ENCODE measurements at places on chromosomes 4 and X.
A peak's percentile ranks its signal among the peaks of the same experiment; 100 is the strongest.

- DNase-seq = no peak
Measured at GRCh38 chr4:118783887-118784286, 52.0 kb downstream of the SEC24D start.

GRCh38 chrX:76538860-76539259 is 111.3 kb downstream of the MAGEE1 start:
- DNase-seq = no peak

GRCh38 chrX:68880846-68881552 is 52.2 kb downstream of the EFNB1 start:
- no peak for DNase-seq

DNA sequence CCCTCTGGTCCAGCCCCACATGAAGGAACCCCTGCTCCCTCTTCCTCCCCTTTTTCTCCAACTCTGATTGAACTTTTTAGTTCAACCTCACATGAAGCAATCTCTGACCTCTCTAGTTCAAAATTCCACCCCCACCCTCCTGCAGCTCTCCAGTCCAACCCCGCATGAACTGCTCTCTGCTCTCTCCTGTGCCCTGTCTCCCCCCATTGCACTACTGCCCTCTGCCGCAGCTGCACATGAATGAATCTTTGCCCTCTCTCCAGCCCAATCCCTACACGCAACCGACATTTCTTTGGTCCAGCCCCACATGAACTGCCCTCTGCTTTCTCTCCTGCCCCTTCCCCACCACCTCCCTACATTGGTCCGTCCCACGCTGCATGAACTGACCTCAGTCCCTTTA is 6.9 kb downstream of the CETN2 start:
- DNase-seq = no peak

DNA sequence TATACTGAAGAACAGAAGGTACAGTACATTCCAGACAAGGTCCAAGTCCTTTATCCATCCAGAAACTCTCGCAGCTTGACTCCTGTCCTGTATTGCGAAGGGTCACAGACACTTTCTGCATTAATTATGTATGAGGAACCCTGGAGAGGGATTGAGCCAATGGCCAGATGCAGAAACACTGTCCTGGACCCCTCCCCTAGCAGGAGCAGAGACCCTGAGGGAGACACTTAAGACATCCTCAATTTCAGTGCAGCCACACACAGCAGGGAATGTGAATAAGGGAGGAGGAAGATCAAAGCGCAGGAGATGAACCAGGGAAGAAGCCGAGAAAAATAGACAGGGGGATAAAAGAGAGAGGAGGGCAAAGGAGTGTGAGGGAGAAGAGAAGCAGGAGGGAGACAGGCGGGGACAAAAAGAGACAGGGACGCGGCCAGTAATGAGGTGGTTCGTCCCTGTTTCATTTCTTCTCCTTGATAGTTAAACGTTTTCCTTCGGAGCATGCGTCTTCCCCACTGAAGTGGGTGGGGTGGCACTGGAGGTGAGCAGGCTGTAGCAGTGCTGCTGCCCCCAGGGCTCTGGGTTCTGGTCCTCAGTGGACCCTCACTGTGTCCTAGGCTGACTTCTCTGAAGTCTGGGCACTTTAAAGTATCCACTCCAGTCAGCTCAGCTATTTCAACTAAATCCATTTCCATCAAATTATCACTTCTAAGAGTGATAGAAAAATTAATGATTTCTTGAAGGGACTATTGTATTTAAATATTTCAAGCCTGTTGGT is 356.4 kb upstream of the NOCT start:
- DNase-seq = no peak

DNA sequence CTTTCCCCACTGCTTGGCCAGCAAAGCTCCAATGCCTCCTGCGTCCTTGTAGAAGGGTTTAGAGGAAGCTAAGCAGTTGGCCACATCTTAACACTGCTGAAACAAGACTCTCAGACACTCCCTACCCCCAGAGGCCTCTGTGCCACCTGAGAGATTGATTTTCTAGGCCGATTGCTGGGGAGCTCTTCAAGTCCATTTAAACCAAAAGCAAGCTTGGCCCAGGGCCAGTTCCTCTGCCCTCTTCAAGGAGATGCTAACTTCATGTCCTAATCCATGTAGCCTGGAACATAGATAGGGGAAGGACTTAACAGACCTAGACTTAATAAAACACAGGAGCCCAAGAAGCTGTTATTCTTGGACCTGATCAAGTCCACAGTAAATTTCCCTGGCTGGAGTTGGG is 27.2 kb upstream of the FMR1NB start:
- DNase-seq = no peak

DNA sequence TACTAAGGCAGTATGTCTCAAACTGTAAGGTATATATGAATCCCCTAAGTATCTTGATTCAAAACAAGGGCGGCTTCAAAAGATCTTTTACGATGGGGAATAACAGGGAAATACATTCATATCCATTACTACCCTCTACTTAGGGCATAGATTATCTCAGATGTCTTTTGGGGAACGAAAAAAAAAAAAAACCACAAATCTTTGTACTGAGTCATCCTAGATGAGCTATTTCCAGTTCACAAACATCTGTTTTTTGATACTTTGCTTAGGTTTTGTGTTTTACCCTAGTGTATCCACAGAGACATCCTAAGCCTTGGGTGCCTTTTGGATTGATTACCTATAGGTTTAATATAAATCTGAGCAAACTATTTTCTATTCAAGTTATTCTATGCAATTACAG is 457.2 kb downstream of the NLGN4X start:
- no peak for DNase-seq

- DNase-seq = no peak
Measured at GRCh38 chr4:87209696-87210095, 10.7 kb downstream of the KLHL8 start.

GRCh38 chr4:3851211-3851610 is 85.0 kb downstream of the ADRA2C start:
- no peak for DNase-seq

GRCh38 chr4:37948542-37948941 is 11.7 kb upstream of the PTTG2 start:
- no peak for DNase-seq

DNA sequence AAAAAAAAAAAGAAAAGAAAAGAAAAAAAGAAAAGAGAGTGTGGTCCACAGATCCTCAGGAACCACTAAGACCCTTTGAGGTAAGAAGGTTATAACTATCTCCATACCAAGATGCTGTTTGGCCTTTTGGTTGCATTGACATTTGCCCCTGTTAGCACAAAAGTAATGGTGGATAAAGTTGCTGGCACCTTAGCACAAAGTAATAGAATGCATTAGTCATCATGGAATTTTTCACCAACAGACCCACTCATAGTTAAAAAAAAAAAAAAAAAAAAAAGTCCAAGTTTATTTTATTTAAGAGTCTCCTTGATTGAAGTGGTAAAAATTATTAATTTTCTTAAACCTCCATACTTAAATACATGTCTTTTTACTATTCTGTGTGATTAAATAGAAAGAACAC is 78.4 kb upstream of the RBPJ start:
- DNase-seq = no peak

DNA sequence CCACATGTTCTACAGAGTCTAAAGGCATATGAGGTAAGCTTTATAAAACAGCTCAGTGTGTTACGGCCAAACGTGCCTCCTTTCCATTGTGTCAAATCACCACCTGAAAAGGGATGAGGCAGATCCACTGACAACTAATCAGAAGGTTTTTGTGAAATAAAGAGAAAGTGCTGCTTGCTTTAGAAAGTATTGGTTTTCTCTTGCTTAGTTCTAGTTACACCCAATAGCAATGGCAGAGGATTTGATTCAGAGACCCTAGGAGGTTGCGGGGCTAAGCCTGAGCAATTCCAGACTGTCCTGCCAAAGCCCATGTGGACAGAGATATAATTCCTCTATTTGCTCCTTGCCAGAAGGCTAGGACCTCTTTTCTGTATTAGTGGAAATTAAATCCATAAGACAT is 125.5 kb downstream of the SPRY1 start:
- no peak for DNase-seq

DNA sequence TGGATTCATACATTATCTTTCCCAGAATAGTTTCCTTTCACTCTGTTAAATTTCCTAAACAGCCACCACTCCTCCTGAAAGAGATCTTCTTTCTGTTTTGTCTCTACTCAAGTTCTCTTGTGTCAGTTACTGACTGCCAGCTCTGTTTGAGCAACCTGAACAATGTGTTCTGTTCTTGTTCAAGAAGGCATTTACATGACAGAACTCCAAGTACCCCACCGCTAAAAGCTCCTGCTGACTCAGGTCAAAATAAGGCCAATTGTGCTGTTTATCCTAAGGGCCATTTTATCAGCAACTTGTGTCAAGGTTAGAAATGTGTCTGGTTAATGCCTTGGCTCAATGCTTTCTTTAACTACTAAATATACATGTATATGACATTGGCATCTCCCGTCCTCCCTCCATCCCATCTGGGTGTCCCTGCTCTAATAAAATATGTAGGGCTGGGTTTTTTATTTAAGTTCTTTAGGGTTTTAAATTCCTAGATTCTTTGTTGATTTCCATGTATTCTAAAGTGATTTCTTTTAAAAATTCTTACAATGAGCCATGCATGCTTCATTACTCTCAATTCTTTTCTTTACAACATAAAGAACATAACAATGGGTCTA is 144.3 kb upstream of the PAQR3 start:
- no peak for DNase-seq

DNA sequence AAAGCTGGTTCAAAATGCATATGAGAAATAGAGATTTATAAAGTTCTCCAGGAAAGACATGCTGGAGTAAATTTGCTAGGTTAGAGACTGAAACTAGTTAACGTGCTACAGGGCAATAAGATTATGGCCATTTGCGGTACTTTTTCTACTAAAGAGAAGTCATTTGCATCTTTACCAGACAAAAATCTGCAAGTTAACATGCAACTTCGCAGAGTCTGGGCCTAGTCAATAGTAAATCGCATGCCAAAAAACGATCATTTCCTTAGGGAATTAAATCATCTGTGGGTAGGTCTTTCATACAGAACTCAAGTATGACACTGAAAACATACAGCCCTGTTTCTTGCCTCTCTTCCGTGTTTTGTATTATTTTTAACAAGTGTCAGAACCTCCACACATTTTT is 32.8 kb upstream of the REST start:
- DNase-seq = no peak

- DNase-seq = no peak
Measured at GRCh38 chr4:85280963-85281362, 194.0 kb upstream of the ARHGAP24 start.

- DNase-seq = no peak
Measured at GRCh38 chrX:13128104-13128503, 83.7 kb upstream of the FAM9C start.

DNA sequence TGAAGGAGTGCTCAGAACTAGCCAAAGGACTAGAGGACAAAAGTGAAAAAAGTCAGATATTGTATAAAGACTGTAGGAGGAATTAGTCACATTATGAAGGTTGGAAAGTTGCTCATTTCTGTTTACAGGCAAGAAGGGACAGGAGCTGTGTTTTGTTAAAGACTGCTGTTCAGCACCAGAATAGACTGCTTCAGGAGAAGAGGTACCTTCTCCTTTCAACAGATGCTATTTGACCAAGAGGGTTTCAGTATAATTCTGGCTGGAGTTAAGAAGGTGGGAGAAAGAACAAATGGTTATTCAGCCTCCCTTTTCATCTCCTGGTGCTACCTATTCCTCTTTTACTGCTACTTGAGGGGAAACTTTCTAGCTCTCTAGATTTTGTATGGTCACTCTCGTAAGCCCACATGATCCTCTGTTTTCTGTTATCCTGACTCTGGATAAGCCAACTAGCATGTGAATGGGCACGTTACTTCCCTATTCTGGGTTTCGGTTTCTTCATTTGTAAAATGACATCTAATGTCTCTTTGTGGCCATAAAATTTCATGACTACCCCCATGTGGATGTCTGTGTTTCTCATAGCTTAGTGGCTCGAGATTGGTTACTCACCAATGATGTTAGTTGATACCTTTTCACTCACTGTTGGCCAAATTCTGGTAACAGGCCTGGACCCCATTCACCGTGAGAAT is 68.9 kb downstream of the SH2D1A start:
- DNase-seq = no peak

- no peak for DNase-seq
Measured at GRCh38 chrX:129875669-129876068, 30.3 kb upstream of the UTP14A start.

GRCh38 chr4:154399259-154399974 is 92.2 kb downstream of the DCHS2 start:
- DNase-seq = no peak

- no peak for DNase-seq
Measured at GRCh38 chrX:153303276-153304262, 18.0 kb downstream of the PNMA6F start.

- no peak for DNase-seq
Measured at GRCh38 chrX:11382930-11383329, 89.7 kb downstream of the AMELX start.

GRCh38 chr4:85414972-85415371 is 60.0 kb upstream of the ARHGAP24 start:
- no peak for DNase-seq

GRCh38 chrX:4173743-4174142 is 460.3 kb upstream of the PRKX start:
- DNase-seq = no peak

GRCh38 chr4:123421227-123421936 is 24.8 kb downstream of the SPRY1 start:
- no peak for DNase-seq

- no peak for DNase-seq
Measured at GRCh38 chrX:29852767-29853166, 362.6 kb upstream of the MAGEB2 start.

- peak; percentile 28 for DNase-seq
Measured at GRCh38 chr4:37648084-37648817, 37.9 kb downstream of the RELL1 start.

GRCh38 chrX:19195243-19195610 is 73.0 kb upstream of the ADGRG2 start:
- DNase-seq = no peak

- no peak for DNase-seq
Measured at GRCh38 chr4:78293348-78293747, 236.2 kb downstream of the FRAS1 start.

- DNase-seq = no peak
Measured at GRCh38 chr4:163164591-163164990, 2.1 kb downstream of the NAF1 start.

DNA sequence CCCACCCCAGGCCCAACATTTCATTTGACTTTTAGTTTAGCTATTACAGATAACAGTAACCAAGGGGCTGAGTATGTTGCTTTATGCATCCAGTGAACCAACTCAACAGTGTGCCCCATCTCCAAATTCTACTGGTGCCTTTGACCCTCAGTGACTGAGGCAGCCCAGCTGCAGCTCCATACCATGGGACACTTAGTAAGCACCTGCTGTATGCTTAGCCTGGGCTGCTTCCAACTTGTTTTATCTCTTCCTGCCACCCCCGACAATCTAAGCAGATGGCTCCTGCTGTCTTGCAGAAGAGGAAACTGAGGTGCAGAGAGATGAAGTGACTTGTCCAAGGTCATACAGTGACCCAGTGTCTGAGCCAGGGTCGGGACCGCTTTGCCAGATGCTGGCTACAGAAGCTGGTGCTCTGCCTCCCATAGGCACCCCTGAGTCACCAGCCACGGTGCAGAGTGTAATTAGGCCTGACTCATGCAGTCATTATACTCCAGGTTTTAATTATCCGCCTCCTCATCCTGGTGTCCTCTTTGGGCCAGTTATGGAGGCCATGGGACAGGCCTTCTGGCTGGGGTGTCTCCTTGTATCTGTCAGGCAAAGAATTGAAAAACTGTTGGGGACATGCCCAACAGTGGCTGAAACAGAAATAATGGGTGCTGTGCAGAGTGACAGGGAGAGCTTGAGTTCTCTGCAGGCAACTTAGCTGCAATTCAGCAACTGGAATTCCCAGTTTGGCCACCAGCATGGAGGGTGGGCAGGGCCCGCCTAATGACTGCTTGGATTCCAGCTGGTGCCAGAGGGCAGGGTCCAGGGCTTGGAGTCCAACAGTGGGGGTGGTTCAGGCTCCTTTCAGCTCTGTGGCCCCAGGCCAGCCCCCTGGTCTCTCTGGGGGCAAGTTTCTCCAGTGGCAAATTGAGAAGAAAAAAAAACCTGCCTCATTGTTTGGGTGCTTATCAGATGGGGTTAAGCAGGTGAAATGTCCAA is 8.2 kb upstream of the GPR78 start:
- no peak for DNase-seq

All from omental fat pad (tissue), 4 donors.